BE2C (cell line): ENCODE measurements at places on chromosomes 3 and 15.

DNA sequence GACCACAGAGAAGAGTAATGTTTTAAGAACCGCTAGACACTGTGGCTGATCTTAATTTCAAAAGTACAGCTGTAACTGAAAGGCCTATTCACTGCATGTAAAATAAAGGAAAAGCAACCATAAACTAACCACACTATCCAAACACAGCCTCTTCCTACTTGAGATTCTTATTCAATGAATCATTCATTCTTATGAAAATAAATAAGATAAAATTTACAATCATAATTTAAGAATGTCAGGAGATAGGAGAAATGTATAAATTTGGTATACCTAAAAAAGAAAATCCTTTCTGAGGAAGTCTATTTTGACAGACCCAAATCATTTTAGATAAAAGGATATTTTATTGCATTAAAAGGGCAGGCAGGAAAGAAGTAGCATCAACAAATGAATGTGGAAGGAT, 533.5 kb upstream of the ZNF385D start:
- DNase-seq, result no peak

- DNase-seq, result no peak
Observed at GRCh38 chr15:31390029-31390428, 63.4 kb downstream of the KLF13 start.

DNA sequence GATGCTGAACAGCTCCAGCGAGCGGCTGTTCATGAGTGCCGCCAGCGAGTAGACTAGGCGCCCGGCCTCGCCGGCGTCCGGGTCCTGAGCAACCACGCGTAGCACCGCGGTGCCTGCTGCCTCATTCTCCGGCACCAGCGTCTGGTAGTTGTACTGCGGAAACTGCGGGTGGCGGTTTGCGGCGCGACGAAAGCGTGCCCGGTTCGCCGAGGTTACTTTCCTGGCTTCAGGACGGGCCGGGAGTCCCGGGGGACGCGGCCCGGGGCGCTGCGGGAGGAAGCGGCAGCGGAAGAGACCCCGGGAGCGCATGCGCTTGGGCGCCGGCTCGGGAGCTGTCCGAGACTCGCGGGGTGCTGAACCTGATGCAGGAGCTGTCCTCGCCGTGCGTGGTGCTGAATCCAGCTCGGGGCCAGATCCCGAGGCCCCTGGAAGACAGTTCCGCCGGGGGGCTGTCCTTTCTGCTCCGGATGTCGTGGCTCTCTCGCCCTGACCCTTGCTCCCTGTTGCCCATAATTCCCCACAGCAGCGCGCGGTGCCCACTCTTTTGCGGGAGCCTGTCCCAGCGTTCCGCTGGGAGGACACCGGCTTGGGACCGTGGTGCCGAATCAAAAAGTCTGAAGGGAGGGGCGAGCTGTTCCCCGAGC, 1.1 kb downstream of the CELSR3 start:
- no peak for DNase-seq

DNA sequence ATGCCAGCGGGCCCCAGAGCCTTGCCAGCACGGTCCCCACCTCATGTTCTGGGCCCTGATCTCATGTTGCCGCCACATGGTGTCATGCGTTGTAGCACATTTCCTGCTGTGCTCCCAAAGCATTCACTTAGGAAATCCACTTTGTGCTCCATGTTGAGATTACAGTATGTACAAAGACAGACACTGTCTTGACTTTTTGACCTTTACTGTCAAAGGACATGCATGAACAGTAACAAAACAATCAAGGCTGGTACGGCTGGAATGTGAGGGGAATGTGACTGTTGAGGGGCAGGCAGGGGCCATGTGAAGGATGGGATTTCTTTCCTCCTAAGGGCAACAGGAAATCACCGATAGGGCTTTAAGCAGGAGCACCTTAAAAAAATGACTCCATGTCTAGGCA, 53.3 kb upstream of the RPL32 start:
- no peak for DNase-seq

DNA sequence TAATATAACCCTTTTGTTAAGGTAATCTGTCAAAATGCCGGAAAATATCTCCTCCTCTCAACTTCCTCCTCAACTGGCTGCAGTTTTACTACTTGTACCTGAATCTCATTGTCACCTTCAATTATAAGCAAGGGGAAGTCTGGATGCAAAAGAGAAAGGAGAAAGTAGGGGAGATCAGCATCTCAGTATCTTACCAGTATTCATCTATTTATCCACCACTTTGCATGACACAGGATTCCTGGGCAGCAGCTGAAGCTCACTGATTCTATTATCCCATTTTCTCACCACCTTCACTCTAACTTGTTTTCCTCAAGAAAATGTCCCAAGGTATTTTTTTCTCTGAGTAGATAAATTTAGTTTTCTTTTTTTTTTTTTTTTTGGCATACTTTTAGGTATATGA, 440.5 kb upstream of the CBLB start:
- no peak for DNase-seq

- DNase-seq, result no peak
Observed at GRCh38 chr3:124926426-124927101, 8.0 kb downstream of the MUC13 start.

- DNase-seq, result no peak
Observed at GRCh38 chr3:24341668-24342067, 153.0 kb downstream of the THRB start.
